ENCODE measurements at places on chromosomes 2 and 18. TPM values are rescaled to one million over a fixed set of nuclear protein-coding genes. Genes with fewer than 3 reads are reported as not detected.
A peak's percentile ranks its signal among the peaks of the same experiment; 100 is the strongest.

- no peak overlapping the region for H3K4me3 ChIP-seq
- peaks cover 12% of the 10 kb centered on the region for H3K4me1 ChIP-seq
- H3K36me3 ChIP-seq: no peaks in the 10 kb centered on the region
- no peaks in the 10 kb centered on the region for H3K27me3 ChIP-seq
Measured at GRCh38 chr2:161033059-161033660, 127.1 kb upstream of the TANK start.

DNA sequence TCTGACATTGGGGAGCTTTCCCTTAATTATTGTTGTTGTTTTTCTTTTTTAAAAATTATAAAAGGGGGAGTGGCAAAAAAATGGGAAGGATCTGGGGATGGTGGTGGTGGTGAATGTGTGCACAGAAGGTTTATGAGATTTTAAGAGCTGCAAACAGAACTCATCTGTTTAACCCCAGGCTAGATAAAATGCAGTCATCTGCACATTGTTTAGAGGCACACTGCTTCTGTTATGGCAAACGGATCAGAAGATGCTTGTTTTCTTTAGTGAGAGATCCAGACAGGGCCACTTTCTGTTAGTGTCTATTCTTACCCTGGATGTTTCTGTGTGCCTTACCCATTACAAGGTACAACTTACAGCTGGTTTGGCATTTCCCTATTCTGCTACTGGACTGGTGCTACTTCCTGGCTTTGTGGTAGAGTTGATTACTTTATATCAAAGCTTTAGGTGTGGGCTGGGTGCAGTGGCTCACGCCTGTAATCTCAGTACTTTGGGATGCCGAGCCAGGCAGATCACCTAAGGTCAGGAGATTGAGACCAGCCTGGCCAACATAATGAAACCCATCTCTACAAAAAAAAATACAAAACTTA, 68.2 kb upstream of the NRP2 start:
- H3K27me3 ChIP-seq: no peaks in the 10 kb centered on the region
- H3K4me1 ChIP-seq: no peaks in the 10 kb centered on the region
- H3K36me3 ChIP-seq: no peaks in the 10 kb centered on the region
- H3K4me3 ChIP-seq: no peak overlapping the region
- DNase-seq: no peak

DNA sequence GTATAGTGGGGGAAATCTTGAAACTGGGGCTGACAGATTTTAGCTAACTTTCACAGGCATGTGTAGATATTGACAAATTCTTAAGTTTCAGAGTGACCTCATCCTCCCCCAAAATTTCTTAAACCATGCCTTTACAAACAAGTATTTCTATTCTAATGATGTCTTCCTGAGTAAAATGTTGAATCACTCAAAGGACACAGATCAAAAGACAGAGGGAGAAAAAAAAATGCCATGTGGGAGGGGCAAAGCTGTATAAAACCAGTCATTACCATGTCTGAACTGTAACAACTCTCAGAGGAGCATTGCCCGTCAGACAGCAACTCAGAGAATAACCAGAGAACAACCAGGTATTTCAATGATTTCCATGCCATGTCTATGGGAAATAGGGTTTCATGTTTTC, at the start of gene SERPINB2:
Gene SERPINB2, plus strand, starts transcription at position 282 of the 400 bp plus-strand sequence. CDS start 3,740 bp downstream, outside the sequence.
- no peaks in the 10 kb centered on the region for H3K27me3 ChIP-seq
- peak within 1 kb of the TSS; percentile 13 for H3K4me3 ChIP-seq
- peaks cover 16% of the 10 kb centered on the region for H3K4me1 ChIP-seq
- no peaks in the 10 kb centered on the region for H3K36me3 ChIP-seq

GRCh38 chr2:144650907-144651306, 131.0 kb upstream of the ZEB2 start:
- H3K4me1 ChIP-seq: no peaks in the 10 kb centered on the region
- DNase-seq: no peak
- H3K27ac ChIP-seq: no peak overlapping the region
- no peaks in the 10 kb centered on the region for H3K27me3 ChIP-seq

DNA sequence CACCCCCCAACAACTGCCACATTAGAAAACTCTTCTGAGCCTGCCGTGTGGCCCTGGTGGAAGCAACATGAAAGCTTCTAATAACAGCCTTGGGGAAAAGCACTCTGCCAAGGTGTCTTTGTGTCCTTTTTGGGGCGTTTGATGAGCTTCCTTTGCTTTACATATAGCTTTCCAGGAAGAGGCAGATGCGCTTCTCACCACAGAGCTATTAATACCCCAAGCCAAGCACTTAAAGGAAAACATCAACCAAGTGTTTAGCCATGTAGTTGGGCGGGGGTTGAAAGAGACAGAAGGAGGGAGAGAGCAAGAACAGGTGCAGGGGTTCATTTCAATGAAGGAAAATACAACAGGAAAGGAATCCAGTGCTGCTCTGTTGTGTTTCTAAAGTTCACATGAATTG, 176.1 kb downstream of the VAPA start:
- no peak overlapping the region for H3K27ac ChIP-seq
- H3K4me1 ChIP-seq: peaks cover 8% of the 10 kb centered on the region
- no peaks in the 10 kb centered on the region for H3K36me3 ChIP-seq
- no peaks in the 10 kb centered on the region for H3K27me3 ChIP-seq

GRCh38 chr2:84652431-84652830, 136.1 kb downstream of the DNAH6 start:
- no peak overlapping the region for H3K27ac ChIP-seq
- H3K4me1 ChIP-seq: no peaks in the 10 kb centered on the region
- H3K4me3 ChIP-seq: no peak overlapping the region
- H3K36me3 ChIP-seq: no peaks in the 10 kb centered on the region
- DNase-seq: no peak

GRCh38 chr2:118535818-118536212, 311.6 kb downstream of the EN1 start:
- H3K4me3 ChIP-seq: no peak overlapping the region
- no peak for DNase-seq
- H3K27me3 ChIP-seq: no peaks in the 10 kb centered on the region
- no peaks in the 10 kb centered on the region for H3K36me3 ChIP-seq

DNA sequence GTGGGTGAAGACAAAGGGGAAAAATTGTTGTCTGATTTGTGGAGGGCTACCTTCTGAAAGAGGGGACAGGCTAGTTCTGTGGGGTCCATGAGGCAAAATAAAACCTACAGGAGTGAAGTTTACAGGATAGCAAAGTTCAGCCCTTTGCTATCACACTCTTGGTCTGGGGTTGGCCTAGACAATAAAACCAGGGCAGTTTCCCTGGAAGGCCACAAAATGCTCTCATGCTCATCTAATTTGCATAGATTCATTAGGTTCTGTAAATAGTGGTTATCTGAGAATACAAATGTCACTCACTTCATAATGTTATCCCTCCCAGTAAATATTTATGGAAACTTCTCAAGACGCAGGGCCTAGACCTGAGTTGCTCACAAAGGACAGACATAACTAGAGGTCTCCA, 63.6 kb downstream of the INSIG2 start:
- H3K36me3 ChIP-seq: no peaks in the 10 kb centered on the region
- H3K4me1 ChIP-seq: peaks cover 3% of the 10 kb centered on the region
- DNase-seq: no peak
- H3K4me3 ChIP-seq: no peak overlapping the region
- H3K27me3 ChIP-seq: no peaks in the 10 kb centered on the region
- no peak overlapping the region for H3K27ac ChIP-seq

GRCh38 chr2:16952805-16953204, 287.2 kb upstream of the CYRIA start:
- no peak overlapping the region for H3K4me3 ChIP-seq
- no peaks in the 10 kb centered on the region for H3K36me3 ChIP-seq
- H3K4me1 ChIP-seq: no peaks in the 10 kb centered on the region
- DNase-seq: no peak
- H3K27ac ChIP-seq: no peak overlapping the region
- H3K27me3 ChIP-seq: no peaks in the 10 kb centered on the region

DNA sequence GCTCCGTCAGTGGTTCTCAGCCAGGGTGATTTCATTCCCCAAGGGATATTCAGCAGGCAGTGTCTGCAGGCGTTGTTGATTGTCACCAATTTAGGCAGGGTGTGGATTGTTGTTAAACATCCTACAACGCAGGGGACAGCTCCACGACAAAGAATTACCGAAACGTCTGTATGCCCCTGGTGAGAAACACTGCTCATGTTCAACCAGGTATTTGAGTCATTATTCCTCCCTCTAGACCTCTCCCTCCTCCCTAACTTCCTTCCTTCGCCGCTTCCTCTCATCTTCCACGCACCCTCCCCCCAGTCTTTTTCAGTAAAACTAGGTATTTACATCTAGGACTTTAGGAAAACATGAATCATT, 50.8 kb downstream of the NCK2 start:
- DNase-seq: no peak
- H3K27me3 ChIP-seq: no peaks in the 10 kb centered on the region
- H3K27ac ChIP-seq: no peak overlapping the region
- H3K4me1 ChIP-seq: peaks cover 77% of the 10 kb centered on the region
- H3K4me3 ChIP-seq: no peak overlapping the region

GRCh38 chr2:69209482-69209881, 177.5 kb downstream of the GFPT1 start:
- H3K36me3 ChIP-seq: no peaks in the 10 kb centered on the region
- H3K27me3 ChIP-seq: no peaks in the 10 kb centered on the region
- peaks cover 20% of the 10 kb centered on the region for H3K4me1 ChIP-seq
- H3K4me3 ChIP-seq: no peak overlapping the region
- no peak overlapping the region for H3K27ac ChIP-seq

GRCh38 chr2:134139611-134140010, 114.3 kb upstream of the MGAT5 start:
- H3K27ac ChIP-seq: no peak overlapping the region
- DNase-seq: no peak
- H3K4me3 ChIP-seq: no peak overlapping the region
- H3K27me3 ChIP-seq: no peaks in the 10 kb centered on the region
- H3K4me1 ChIP-seq: peaks cover 39% of the 10 kb centered on the region
- no peaks in the 10 kb centered on the region for H3K36me3 ChIP-seq

DNA sequence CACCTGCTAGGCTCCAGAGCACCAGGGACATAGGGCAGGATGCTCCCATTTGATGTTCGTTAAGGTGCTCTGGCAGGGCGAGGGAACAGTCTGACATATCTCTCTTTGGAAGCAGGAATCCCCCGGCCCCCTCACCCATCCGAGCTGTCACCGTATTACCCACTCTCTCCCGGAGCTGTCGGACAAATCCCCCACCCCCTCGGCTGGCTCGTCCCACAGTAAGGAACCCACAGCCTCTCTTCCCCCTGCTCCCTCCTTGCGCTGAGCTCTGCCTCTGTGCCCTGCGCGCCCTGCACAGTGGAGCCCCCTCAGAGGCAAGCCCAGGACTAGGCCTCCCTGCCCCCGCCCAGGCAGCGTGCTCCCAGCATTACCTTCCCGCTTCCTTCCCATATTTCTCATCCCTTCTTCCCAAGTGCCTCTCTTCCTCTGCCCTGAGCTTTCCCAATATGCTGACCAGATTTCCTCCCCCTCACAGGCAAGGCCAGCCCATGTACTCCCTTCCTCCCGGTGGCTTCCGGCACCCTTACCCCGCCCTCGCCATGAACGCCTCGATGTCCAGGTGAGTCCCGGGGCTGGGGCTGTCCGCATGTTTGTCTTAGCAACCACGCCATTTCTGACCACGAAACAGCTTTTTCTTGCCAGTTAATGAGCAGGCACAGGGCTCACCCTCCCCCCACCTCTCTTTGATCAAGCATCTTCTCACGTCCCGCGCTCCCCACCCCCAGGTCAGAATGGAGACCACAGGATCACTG, 23.8 kb downstream of the TGOLN2 start:
- no peak overlapping the region for H3K4me3 ChIP-seq
- no peaks in the 10 kb centered on the region for H3K27me3 ChIP-seq
- H3K4me1 ChIP-seq: peaks cover 3% of the 10 kb centered on the region
- peaks cover 32% of the 10 kb centered on the region for H3K36me3 ChIP-seq
- DNase-seq: no peak

DNA sequence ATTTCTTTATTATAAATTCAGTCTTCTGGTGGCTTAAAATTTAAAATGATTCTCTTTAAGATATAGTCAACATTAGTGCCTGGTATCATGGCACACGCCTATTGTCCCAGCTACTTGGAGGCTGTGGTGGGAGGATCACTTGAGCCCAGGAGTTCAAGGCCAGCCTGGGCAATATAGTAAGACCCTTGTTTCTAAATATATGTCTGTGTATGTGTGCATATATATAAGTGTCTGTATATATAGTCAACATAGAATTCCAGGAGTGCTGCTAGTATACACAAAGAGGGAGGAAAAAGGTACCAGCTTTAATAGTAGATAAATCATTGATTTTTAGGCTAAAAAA, 24.9 kb downstream of the EIF4E2 start:
- no peak overlapping the region for H3K4me3 ChIP-seq
- H3K27me3 ChIP-seq: no peaks in the 10 kb centered on the region
- DNase-seq: no peak
- no peak overlapping the region for H3K27ac ChIP-seq

- H3K27me3 ChIP-seq: no peaks in the 10 kb centered on the region
- H3K4me1 ChIP-seq: no peaks in the 10 kb centered on the region
- no peaks in the 10 kb centered on the region for H3K36me3 ChIP-seq
- no peak for DNase-seq
Measured at GRCh38 chr18:1994471-1994870, 576.8 kb downstream of the METTL4 start.

DNA sequence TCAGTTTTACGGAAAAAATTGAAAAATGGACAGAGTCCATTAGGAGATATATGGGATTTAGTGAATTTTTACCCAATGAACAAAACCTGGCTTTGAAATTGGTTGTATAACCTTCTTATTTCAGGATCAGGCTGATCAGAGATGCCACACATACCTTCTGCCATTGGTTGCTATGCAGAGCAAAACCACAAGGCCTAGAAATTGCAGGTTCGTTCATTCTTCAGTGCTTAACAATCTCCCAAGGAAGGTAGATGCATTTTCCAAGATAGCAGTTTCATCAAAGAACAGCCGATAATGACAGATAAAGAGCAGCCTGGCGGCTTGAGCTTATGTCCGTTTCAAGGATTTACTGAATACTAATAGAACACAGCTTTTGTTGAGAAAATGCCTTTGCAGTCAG, 868.8 kb downstream of the EPHA4 start:
- H3K4me1 ChIP-seq: no peaks in the 10 kb centered on the region
- no peak for DNase-seq
- H3K27me3 ChIP-seq: no peaks in the 10 kb centered on the region
- no peaks in the 10 kb centered on the region for H3K36me3 ChIP-seq

GRCh38 chr2:206800506-206801417, 35.4 kb downstream of the FASTKD2 start:
- no peaks in the 10 kb centered on the region for H3K27me3 ChIP-seq
- peaks cover 8% of the 10 kb centered on the region for H3K36me3 ChIP-seq
- no peak overlapping the region for H3K4me3 ChIP-seq
- H3K27ac ChIP-seq: no peak overlapping the region
- no peak for DNase-seq

GRCh38 chr2:73907840-73908452, 15.1 kb downstream of the ACTG2 start:
- no peak for DNase-seq
- H3K36me3 ChIP-seq: no peaks in the 10 kb centered on the region
- H3K27me3 ChIP-seq: no peaks in the 10 kb centered on the region
- no peak overlapping the region for H3K4me3 ChIP-seq

Gene CAPN14
- total RNA-seq: 0.53 TPM

Gene LYG2
- total RNA-seq: not detected

Gene DUSP2
- 58.1 TPM for total RNA-seq

Gene CHRNG
- not detected for total RNA-seq

Gene C1QL2
- total RNA-seq: not detected
